ENCODE measurements at places on chromosomes 3 and 15.

GRCh38 chr15:78837543-78837942 lies 26.3 kb upstream of the ADAMTS7 start:
- DNase-seq: no peak

- DNase-seq: peak; percentile 26
Measured at GRCh38 chr3:72444656-72445223, 403.5 kb downstream of the SHQ1 start.

- DNase-seq: no peak
Measured at GRCh38 chr3:128254967-128255366, 101.7 kb downstream of the EEFSEC start.

DNA sequence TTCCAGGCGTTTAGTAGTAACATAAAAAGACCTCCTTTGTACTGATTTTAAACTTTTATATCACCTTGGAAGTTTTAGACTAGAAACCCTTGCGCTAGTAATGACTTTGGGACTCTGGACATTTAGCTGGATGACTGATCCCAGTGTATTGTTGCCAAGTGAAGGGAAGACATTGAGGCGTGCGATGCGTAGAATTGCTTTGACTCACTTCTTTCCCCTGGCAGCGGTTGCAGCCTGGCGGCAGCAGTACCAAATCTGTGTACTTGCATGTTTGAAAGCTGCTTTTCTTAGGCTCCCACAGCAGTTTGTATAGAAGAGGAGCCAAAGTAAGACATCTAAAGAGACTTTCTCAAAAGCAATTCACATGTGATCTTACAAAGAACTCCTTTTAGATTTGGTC lies 151.6 kb downstream of the BBX start:
- peak; percentile 70 for DNase-seq

DNA sequence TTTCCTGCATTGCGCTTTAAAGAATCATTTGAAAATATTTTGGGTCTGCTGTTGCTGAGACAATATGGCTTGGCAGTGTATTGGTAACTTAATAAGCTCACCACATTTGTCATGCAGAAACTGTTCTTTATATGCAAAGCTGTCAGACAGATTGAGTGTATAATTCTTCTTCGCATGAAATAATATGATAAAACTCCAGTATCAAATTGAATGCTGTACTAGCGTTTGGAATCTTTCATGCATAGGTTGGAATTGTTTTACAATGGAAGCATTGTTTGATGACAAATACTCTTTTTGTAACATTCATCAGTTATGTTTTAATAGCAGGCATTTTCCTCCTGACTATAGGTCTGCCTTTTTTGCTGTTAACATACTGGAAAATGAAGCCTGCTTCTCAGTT lies 53.8 kb downstream of the RBMS3 start:
- DNase-seq: no peak

GRCh38 chr3:184423561-184423960 lies 43.7 kb downstream of the CHRD start:
- DNase-seq: no peak

DNA sequence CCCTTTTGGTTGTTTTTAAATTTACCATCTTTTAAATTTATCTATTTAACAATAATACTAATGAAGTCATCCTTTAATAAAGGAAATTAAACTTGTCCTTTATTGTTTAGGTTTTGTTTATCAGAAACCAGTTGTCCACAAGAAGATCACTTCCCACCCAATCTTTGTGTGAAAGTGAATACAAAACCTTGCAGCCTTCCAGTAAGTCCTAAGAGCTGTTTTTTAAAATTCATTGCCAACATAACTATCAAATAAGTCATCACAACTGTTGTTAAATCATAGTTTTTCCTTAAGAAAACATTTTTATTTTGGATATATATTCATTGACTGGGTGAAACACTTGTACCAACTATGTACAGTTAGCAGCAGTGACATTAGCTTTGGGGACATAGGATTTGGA lies 59.4 kb downstream of the CALML4 start:
- DNase-seq: no peak

DNA sequence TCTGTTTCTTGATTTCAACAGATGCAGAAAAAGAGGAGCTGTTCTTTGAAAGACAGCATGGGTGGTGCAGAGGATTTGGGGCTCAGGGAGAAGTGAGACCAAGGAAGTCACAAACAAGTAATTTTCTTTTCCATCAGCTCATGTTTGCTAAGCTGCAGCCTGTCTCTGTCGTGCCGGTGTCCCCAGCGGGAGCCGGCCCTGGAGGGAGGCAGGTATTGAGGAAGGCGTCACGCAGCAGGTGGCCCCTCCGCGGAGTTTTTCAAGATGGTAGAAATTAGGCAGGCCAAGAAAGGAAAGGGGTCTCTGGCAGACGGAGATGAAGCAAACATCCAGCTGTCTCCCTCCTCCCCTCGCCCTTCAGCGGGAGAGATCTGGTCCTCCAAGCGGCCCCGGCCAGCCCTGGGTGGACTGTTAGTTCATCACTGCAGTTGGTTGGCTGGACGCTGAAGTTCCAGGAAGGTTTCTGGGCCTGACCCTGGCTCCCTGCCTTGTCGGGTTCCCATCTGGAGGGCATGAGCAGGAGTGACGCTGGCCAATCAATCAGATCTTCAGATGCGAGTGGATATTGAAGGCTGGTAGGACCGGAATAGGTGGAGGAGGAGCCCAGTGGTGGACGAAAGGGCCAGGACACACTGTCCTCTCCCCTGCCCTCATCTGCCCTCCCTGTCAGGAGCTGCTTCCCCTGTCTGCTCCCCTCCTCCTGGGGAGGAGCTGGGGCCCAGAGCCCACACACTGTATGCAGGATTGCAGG lies 27.7 kb upstream of the MUC4 start:
- DNase-seq: no peak

- no peak for DNase-seq
Measured at GRCh38 chr3:12785096-12785495, 11.4 kb upstream of the CAND2 start.

DNA sequence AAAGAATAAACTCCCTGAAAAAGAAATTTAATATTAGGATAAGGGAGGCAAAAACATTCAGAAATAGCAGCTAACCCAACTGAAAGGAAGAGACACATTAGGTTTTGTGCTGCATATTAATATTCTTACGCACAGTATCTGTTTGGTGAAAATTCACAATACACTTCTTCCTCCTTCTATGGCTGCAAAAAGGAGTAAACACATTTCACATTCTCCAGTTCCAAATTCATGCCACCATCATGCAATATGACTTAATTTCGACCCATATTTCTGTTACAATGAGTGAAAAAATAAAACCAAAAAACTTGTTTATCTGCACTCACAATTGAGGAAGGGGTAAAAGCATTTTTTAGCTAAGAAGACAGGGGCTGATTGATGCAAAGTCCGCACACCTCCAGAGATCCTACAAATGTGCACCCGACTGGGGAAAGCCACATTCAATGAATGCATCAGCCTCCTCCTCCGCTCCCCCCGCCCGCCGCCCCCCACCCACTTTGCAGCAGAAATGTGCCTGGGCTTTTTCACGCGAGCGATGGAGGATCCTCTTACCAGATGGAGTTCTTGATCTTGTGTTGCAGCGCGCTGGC lies 1.0 kb downstream of the RFX7 start:
- no peak for DNase-seq

GRCh38 chr3:111776827-111777483 lies 82.1 kb upstream of the PHLDB2 start:
- peak; percentile 52 for DNase-seq

DNA sequence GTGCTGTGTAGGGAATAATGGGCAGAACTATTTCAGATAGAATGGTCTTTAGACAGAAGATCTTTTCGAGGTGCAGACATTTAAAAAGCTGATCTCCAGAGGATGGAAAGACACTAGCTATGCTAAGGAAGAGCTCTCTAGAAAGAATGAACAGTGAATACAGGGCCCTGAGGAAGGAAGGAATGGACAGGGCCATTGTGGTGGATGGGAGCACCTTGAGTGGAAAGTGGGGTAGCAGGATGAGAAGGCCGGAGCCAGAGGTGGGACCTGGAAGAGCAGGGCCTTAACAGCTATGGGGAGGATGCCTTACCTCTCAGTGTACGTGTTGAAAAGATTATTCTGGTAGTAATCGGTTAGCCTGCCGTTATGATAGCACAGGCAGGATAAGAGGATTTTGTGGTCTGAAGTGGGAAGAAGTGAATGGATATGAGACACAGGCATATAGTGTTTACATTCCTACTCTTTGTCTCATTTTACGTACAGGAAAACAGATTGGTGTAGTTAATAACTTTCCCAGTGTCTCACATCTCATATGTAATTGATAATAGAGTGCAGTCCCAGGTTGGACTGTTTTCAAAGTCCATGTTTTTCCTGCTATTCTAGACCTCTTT lies 172.4 kb downstream of the KLHL25 start:
- DNase-seq: no peak

GRCh38 chr3:157763644-157764043 lies 260.4 kb upstream of the VEPH1 start:
- no peak for DNase-seq

GRCh38 chr3:152885076-152885475 lies 50.1 kb downstream of the P2RY1 start:
- no peak for DNase-seq
